Glomerular endothelial cell (primary cell): ENCODE measurements at places on chromosomes 4 and X. TPM values are rescaled to one million over a fixed set of nuclear protein-coding genes. Genes with fewer than 3 reads are reported as not detected.
A peak's percentile ranks its signal among the peaks of the same experiment; 100 is the strongest.

DNA sequence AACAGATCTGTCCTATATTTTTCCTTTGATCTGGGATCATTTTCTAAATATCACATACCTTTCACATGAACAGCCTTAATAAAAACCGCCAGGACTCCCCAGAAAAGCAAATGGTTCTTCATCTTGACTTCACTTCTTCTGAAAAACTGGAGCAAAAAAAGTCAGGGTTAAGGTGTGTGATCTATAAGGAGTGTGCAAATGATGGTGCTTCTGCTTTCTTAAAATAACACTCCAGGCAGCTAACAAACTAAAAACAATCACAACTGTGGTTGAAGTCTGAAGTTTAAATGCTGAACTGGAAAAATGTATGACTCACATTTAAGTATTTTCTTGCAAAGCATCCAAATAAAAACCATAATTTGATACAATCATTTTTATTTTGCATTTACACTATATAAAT lies at the start of gene JCHAIN:
Gene JCHAIN, minus strand, starts transcription at position 140 of the 400 bp plus-strand sequence. Its CDS starts 18 bp downstream, at position 122.
- DNase-seq = no peak

SRPX2 gene
- total RNA-seq = 55.9 and 61.9 TPM in 2 replicates

DNA sequence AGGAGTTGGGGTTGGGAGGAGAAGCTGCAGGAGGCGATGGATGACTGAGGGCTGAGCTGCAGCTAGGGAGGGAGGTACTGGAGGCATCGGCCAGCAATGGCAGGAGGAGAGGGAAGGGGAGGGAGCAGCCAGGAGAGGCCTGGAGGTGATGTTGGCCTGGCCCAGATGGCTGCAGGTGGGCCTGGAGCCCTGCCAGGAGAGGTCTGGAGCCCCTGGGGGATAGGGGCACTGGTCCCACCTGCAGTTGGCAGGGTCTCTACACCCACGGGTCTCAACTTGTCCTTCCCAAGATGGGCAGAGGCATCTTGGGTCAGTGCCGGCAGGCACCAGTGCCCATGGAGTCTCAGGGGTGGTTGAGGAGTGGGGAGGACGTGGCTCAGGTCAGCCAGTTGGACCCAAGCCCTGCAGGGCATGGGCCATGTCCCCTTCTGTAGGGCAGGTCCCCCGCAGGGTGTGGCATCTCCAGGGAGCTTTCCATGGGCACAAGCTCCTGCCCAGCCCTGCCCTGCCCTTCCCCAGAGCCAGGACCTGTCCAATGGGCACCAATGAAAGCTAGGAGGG lies 2.7 kb upstream of the MXD4 start:
- DNase-seq = no peak

GRCh38 chr4:178309890-178310289 lies 867.7 kb upstream of the AGA start:
- no peak for DNase-seq

GRCh38 chr4:88846206-88846790 lies 148.7 kb upstream of the NAP1L5 start:
- no peak for DNase-seq

GRCh38 chrX:45815441-45815840 lies 614.8 kb upstream of the DIPK2B start:
- no peak for DNase-seq

DNA sequence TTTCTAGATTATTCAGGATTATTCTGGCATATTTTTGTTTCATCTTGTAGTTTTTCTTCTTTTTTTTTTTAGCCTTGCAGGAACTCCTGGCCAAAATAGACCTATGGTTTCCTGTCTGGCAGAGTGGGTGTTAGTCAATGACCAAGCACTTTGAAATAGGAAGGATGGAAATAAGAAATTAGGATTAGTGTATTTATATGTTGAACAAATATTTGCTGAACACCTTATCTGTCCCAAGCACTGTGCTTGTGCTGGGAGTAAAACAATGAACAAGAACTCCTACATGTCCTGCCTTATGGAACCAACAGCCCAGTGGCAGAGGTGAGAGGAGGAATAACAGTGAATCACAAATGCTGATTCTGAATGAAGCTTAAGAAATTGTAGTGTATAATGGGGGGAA lies 4.5 kb downstream of the MMRN1 start:
- no peak for DNase-seq

DNA sequence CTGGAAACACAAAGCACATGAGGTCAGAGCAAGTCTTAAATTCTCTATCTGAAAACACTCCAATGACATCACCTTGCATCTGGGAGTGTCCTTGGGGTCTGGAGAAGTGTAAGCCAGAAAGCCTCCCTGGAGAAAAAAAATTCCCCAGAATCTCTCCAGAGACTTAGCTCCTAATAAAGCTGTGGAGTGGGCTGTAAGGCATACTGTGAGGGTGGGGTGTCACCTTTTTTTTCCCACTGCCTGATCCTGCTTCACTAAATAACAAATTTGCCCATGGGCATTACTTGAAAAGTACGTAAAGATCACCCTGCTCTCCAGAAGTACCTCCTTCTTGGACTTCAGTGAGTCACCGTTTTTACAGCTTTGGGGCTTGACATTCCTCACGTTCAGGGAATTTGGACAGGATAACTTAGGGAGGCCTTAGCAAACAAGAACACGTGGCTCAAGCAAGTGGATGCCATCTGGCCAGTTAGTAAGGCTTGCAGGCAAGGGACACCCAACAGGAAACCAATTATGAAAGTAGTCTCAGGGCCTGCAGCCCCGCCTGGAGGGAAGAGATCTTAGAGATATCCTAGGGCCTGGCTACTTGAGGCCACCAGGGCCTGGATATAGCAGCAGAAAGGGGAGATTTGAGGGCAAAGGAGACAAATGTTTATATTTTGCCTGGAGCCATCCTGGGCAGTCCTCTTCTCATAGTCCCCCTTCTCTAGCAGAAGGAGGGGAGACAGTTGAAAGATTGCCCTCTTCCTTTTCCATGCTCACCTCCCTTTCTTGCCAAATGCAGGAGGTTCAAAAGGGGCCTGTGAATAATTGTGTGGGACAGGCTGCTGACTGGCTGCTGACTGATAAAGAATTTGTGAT lies 60.1 kb upstream of the PLAC1 start:
- peak; percentile 84 for DNase-seq
